PC-3 (cell line): ENCODE measurements at places on chromosomes 6 and 20. TPM values are rescaled to one million over a fixed set of nuclear protein-coding genes. Genes with fewer than 3 reads are reported as not detected.

DNA sequence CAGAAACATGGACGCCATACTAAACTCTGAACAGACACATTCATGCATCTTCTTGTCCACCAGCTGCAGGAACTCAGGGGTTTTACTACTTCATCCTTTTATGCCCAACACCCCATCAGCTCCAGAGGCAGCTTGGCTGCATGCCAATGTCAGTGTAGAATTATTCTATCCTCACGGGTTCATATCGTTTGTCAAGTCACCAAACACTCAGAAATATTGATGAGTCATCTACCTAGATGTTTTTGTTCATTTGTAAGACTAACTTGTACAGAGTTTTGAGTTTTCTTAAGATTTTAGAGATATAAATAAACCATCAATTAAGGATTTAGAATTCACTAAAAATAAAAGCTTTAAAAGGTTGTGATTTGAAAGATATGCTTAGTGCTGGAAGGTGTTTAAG is 590.7 kb upstream of the FLRT3 start:
- peak; percentile 53 for DNase-seq

DNA sequence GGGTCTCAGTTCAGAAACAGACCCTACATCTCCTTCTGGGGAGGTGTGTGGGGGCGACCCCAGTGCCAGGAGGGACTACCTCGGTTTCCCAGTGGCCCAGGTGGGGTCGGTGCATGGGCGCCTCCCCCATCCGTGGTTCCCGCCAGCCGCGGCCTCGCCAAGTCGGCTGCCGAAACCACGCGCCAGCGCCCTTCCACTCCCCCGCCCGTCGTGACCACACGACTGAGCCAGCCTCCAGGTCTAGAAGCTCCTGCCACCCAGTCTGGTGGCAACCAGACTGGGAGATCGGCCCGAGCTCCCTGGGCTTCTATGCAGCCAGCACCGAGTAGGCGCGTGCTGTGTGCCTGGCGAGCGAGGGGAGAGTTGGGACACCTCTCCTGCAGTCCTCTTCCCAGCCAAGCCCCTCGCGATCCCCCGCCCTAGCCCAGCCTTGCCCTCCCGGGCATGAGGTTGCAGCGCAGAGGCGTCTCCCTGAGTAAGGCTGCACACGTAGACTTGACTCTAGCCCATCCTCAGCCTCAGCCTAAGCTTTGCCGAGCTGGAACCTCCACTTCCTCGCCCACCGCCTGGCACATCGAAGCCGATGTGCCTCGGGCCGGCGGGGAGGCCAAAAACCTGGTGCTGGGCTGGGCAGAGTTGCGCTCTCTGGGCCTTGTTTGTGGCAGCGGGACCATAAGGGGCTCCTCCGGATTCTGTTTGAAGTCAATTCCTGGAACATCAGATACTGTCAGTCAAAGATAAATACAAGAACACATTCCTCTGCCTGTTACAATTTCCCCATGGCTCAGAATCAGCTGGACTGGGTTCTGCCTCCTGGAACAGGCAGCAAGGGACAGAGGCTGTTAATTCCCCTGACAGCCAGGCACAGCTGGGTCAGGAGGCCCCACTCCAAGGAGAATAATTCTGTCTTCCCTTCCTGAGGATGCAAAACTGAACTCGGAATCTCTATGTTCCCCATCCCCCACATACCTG is 1.5 kb upstream of the CPNE5 start:
- DNase-seq, result no peak

- DNase-seq, result no peak
Measured at GRCh38 chr6:130412556-130413290, 46.9 kb downstream of the TMEM200A start.

- no peak for DNase-seq
Measured at GRCh38 chr6:166317261-166318212, 9.3 kb upstream of the PRR18 start.

DNA sequence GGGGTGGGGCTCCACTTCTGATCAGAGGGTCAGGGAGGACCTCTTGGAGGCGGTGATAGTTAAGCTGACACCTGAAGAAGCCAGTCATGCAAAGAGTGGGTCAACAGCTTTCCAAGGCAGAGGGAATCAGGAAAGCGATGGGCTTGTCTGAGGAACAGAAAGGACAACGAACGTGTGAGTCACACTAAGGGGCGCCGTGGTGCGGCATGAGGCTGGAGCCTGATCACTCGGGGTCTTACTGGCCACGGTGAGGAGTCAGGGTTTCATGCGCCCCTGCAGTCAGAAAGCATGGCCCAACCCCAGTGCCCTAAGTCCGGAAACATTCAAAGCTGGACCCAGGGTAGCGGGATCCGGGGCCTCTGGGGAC is 50.6 kb upstream of the SLC32A1 start:
- DNase-seq, result no peak

DNA sequence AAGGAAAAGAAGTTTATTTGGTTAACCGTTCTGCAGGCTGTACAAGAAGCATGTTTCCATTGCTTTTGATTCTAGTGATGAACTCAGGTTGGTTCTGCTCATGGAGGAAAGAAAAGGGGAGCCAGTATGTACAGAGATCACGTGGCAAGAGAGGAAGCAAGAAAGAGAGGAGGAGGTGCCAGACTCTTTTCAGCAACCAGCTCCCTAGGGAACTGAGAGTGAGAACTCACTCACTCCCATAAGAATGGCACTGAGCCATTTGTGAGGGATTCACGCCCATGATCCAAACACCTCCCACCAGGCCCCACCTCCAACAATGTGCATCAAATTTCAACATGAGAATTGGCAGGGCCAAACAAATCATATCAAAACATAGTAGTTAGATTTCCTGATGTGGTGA is 649.1 kb downstream of the EPM2A start:
- DNase-seq, result no peak

DNA sequence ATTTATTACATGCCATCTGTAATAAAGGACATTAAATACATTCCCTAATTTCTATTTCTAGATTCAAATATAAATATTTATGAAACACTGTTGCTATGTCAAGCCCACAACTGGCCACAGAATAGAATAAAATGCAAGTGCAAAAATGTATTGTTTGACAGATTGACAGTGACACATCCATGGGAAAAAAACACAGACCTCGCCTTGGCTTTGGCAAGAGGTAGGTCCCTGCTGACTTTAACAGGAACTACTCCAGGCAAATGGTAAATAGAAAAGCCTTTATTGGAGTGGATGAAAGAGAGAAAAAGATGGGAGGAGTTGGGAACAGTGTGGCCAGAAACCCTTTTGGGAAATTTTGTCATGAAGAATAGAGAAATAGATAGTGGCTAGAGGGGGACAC is 622.9 kb downstream of the UTRN start:
- DNase-seq, result peak; percentile 22

GRCh38 chr20:40688129-40689099 is 622 bp downstream of the MAFB start:
- no peak for DNase-seq

DNA sequence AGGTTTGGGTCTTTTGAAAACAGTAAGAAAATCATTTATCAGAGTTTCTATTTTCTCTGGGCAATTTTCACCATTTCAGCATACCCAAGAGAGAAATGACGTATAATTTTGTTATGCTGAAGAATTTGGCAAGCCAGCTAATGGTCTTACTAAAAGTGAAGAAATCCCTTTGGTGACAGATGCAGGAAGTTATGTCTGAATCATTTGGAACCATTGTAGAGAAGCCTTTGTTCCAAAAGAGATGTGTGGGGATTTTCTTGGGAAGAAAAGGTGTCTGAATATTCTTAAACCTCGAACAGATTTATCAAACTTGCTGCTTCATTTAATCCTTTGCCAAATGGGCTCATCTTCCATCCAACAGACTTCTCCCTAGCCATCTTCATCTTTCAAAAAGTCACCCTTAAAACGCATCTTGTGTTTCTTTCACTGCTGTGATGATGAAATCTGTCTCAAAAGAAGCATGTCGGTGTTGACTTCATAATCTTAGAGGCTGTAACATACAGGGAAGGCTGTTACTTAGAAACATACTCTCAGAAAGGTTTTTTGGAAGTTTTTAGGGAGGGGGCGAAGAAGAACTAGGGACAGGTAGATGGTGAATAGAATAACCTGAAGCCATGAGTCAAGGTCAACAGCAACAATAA is 39.5 kb downstream of the CITED2 start:
- DNase-seq, result peak; percentile 53

DNA sequence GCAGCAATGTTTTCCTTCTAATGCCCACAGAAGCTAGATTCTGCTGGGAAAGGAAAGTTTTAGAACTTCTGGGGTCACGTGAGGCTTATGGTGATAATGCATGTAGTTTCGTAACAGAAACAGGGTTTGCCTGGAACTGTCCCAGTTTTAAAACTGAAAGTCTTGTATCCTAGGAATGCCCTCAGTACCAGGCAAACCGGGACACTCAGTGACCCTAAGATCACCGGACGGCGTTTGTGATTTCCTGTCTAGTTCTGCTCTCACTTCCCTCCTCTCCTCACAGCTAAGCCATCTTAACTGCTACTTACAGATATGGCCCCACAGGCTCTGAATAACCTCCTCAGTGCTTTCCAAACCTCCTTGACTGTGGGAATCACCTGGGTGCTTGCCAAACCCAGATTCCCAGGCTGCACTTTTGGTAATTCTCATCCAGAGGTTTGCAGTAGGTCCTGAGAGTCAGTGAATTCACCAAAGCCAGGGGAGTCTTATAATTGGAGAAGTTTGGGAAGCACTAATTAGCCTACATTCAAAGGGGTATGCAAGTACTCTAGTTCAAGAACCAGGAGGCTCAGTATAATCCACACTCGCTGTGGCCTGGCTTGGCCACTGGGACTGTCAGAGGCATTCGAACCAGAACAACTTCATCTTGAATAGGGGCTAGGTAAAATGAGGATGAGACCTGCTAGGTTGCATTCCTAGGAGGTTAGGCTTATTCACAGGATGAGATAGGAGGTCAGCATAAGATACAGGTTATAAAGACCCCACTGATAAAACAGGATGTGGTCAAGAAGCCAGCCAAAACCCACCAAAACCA is 231.6 kb upstream of the MYLIP start:
- no peak for DNase-seq

DNA sequence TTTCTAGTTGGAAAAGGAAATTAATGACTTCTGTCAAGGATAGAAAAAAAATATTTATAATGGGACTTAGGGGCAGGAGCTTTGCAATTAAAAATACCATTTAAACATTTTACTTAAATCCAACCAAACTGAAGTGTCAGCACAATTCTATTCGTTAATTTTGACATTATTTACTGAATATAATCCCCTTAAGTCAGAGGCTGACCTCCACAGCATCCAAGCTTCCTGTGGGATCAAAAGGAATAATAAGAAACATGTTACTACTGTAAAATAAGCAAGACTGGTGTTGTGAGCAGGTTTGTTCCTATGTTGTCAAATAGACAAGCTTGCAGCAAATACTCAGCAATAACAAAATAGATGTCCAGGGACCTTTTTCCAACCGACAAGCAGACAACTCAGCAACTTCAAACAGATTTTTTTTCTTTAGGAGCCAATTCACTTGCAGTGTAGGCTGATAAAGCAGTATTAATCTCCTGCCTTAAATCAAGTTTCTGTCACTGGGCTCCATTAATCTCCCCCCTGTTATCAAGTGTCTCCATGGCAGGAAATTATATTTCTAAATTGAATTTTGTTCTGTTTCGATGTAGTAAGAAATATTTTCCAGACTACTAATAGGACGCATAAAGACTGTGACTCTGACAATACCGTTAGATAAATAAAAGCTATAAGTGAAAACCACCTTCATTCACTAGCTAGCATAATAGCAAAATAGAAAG is 157.4 kb downstream of the HACE1 start:
- DNase-seq, result no peak

DNA sequence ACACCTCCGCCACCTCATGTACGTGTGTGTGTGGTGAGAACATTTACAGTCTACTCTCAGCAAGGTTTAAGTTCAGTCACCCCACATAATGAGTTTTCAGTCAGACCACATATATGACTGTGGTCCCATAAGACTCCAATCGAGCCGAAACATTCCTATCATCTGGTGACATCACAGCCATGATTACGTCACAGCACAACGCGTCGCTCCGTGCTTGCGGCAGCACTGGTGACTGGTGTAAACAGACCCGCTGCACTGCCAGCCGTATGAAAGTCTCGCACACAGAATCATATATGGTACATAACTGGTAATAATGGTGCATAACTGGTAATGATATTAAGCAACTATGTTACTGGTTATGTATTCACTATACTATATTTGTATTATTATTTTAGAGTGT is 150.7 kb downstream of the DLL1 start:
- no peak for DNase-seq

DNA sequence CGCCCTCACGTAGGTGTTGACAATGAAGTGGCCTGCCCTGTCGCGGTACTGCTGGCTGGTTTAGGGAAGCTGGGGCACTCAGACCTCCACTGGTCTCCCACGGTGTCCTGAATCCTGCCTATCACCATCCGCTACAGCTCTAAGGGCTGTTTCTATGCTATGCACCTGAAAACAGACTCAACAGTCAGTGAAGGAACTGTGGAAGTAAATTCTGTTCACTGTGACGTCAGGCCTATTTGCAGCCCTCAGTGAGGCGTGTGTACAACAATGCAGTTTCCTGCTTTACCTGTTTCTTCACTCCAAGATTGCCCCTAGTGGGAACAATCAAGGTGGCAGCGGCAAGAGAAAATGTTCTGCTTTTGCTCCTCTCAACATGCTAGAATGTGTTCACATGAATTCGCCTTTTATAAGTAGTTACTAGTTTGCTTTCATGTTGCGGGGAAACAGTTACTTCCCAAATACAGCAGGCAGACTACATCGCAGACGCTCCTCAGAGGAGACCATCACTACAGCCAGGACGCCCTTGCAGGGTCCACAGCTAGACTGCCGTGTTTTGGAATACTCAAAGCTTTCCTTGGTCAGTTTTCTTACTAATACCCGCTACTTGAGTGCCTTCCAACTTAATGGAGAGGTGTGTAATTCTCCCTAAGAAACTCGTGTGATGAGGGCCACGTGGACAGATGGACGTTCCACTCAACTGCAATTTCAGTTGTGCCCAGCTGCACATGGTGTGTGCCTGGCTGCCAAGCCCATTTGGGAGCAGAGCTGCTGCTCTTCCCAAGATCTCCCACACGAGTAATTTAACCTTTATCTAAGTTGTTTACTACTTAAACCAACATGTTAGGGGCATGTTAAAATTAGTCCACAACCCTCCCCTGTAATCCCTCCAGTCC is 25.4 kb downstream of the DIDO1 start:
- DNase-seq, result peak; percentile 76

GRCh38 chr6:139762587-139763031 is 388.2 kb upstream of the CITED2 start:
- DNase-seq, result peak; percentile 69

DNA sequence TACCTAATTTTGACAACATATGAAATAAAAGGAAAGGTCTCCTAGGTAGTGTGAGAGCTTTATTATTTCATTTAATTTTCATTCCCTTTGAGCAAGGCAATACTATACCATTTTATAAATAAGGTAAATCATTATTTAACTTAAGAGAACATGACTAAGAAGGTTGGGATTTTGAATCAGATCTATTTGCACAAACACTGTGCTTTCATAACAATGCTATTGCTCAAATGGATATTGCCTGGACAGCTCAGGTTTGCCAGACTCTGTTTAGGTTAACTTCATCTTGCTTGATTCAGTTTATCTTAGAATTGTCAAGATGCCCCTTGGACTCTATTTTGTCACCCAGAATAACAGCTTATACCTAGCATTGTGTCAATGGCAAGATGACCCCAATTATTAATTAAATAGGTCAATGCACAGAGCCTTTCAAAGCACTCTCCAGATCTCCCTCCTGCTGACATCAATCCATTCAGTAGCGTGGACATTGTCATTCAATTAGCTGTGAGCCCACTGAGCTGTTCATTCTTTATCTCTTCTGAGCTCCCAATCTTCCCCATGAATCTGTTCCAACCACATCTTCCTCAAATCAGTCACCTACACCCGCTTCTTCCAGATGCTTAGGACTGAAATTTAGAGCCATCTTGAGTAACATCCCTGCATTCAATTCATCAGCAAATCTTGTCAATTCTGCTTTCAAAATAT is 42.1 kb upstream of the TMEM30A start:
- DNase-seq, result peak; percentile 49

Gene TULP1
- total RNA-seq, result not detected in 2 replicates

Gene RIPOR3
- total RNA-seq, result 0.04 TPM in 1 of 2 replicates, not detected in the other

Gene DHX35
- 10.1 and 12.0 TPM in 2 replicates for total RNA-seq
